Activated T-helper 2 cell treated with anti-CD3 and anti-CD28 coated beads, Interferon-gamma antibody, Interleukin-2, Interleukin-4, amounts not matched to agents 10 μg/mL and 5 μg/mL and 100 μg/mL, durations not matched to agents 14 hours and 24 hours and 36 hours (primary cell): ENCODE measurements at places on chromosomes 1 and 21. TPM values are rescaled to one million over a fixed set of nuclear protein-coding genes. Genes with fewer than 3 reads are reported as not detected.

DNA sequence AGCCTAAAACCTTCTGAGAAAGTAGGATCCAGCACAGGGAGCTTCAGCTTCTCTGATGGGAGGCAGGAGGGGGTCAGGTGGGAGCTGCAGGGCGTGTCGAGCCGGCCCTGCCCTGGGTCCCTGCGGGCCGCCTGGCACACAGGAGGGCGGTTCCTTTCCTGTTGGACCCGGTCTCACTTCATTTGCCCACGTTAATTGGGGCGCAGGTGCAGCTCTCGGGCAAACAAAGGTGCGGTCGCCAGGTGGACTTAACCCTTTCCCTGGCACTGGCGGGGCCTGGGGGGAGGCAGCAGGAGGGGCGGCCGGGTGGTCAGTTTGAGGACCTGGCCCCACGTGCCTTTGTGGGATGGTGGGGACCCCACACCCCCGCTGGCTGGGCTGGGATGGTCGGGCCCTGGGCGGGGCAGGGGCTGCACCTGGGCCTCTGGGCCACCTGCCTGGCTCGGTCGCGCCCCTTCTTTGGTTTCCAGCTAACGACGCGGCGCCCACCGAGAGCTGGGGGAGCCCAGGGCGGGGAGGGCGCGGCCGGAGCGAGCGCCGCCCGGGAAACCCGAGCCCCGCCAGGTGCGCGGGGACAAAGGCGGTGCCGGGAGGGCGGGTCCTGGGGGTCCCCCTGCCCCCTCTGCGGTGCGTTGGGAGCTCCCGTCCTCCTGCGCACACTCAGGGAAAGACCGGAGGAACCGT, 20.8 kb upstream of the C1orf159 start:
- H3K4me1 ChIP-seq, result peaks cover 4% of the 10 kb centered on the region
- no peak for DNase-seq
- no peaks in the 10 kb centered on the region for H3K36me3 ChIP-seq
- no peak overlapping the region for H3K4me3 ChIP-seq
- no peaks in the 10 kb centered on the region for H3K27me3 ChIP-seq

- H3K36me3 ChIP-seq, result no peaks in the 10 kb centered on the region
- H3K4me1 ChIP-seq, result peaks cover 12% of the 10 kb centered on the region
- no peak for DNase-seq
- H3K27ac ChIP-seq, result no peak overlapping the region
- H3K4me3 ChIP-seq, result no peak overlapping the region
Measured at GRCh38 chr1:226622012-226622411, 73.4 kb downstream of the STUM start.

DNA sequence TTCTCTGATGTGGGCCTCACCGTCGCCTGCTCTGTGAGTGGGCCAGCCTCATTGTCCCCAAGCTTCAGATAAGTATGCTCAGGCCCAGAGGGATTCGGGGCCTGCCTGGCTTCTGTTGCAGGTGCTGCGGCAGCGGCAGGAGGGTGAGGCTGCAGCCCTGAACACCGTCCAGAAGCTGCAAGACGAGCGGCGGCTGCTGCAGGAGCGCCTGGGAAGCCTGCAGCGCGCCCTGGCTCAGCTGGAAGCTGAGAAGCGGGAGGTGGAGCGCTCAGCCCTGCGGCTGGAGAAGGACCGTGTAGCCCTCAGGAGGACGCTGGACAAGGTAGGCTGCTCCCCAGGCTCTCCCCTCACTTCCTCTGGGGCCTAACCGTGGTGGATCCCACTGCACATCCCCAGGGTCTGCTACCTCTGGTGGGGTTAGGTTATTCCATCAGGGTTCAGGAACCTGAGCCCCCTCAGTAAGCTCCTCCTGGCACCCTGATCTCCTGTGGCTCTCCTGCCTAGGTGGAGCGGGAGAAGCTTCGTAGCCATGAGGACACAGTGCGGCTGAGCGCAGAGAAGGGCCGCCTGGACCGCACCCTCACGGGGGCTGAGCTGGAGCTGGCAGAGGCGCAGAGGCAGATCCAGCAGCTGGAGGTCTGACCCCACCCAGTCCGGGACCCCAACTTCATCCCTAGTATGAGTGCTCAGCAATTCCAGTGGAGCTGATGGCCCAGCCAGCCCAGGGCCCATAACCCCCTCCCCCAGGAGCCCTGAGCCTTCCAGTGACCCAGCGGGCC, 10.1 kb downstream of the MFAP2 start:
- no peaks in the 10 kb centered on the region for H3K4me1 ChIP-seq
- no peaks in the 10 kb centered on the region for H3K36me3 ChIP-seq
- no peak overlapping the region for H3K4me3 ChIP-seq
- DNase-seq, result no peak
- H3K27ac ChIP-seq, result no peak overlapping the region
- H3K27me3 ChIP-seq, result no peaks in the 10 kb centered on the region

DNA sequence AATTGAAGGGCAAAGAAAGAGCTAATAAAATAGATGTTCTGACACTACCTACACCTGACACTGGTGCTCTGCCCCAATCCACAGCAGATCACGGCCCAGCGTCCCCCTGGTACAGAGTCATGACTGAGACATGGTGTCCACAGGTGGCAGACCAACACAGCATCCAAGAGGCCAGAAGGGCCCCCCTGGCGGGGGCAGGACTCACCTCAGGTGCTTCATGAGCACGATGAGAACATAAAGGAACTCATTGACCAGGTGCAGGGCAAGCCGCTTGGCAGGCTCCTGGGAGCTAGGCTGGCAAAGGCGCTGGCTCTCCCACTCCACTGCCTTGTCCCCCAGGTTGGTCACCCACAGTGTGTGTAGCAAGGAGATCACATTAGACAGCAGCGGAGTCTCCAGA, 20.4 kb downstream of the MRAP start:
- H3K27ac ChIP-seq, result no peak overlapping the region
- no peak for DNase-seq
- H3K36me3 ChIP-seq, result peaks cover 67% of the 10 kb centered on the region
- H3K4me3 ChIP-seq, result no peak overlapping the region

- peaks cover 2% of the 10 kb centered on the region for H3K27me3 ChIP-seq
- no peak for DNase-seq
- H3K4me3 ChIP-seq, result peak overlapping the region; percentile 91
- H3K4me1 ChIP-seq, result peaks cover 14% of the 10 kb centered on the region
- peak overlapping the region; percentile 86 for H3K27ac ChIP-seq
Measured at GRCh38 chr21:42219606-42220137, 732 bp downstream of the ABCG1 start.

DNA sequence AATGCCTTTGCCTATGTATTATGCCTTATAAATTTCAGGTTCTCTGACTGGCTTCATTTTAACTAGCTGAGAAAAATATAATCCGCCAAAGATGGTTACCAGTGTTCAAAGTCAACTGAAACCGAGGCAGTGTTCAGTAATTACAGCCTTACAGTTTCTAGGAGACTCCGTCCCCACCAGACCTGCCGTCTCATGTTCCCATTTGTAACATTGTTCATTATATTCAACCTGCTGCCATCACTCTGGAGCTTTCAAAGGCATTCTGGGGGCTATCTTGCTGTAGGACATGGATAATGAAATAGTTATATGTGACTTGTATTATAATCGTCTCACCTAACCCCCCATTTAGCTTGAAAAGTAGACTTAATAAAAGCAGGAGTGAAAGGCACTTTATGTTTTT, 302.5 kb downstream of the RWDD3 start:
- H3K4me3 ChIP-seq, result no peak overlapping the region
- DNase-seq, result no peak
- no peaks in the 10 kb centered on the region for H3K27me3 ChIP-seq
- no peak overlapping the region for H3K27ac ChIP-seq
- H3K4me1 ChIP-seq, result no peaks in the 10 kb centered on the region

GRCh38 chr1:161986328-161986727, 37.3 kb downstream of the OLFML2B start:
- no peak overlapping the region for H3K4me3 ChIP-seq
- no peaks in the 10 kb centered on the region for H3K36me3 ChIP-seq
- no peaks in the 10 kb centered on the region for H3K4me1 ChIP-seq
- no peak overlapping the region for H3K27ac ChIP-seq

DNA sequence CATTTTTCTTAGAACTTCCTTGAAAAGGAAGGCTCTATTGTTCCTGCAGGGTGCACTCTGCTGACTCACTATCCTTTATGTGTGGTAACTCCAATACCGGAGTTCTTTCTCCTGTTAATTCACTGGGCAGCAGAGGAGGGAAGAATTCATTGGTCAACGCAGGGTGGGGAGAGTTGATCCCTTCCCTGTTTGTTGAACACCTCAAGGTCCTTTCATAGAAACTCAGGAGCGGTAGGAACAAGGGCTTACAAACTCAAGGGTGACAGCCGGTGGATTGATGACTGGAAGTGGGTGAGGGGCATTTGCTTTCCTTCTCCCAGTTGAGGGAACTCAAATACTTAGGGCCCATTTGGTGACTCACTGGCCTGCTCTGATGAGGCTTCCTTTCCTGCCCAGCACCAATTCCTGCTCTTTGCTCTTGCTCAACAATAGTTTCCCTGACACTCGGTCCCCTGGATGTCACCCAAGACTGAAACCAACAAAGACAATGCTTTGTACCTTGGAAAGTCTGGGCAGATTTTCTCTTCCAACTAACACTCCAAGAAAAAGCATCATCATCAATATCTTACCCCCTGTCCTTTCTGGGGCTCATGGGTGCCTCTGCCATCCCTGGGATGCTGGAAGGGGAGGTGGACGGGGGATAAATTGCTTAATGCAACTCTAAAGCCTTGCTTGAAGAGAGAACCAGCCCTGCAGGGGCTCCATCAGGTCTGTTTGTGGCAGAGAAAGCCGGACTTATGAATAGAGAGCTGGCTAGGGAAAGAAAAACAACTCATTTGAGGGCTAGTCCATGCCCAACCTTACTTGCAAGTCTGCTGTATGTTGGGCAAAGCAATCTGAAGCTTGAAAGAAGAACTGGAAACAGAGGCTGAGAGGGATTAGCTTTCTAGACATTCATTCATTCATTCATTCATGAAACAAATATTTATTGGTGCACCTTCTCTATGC, 9.3 kb downstream of the SLC26A9 start:
- H3K27me3 ChIP-seq, result peaks cover 23% of the 10 kb centered on the region
- H3K4me1 ChIP-seq, result no peaks in the 10 kb centered on the region
- no peak overlapping the region for H3K27ac ChIP-seq
- H3K4me3 ChIP-seq, result no peak overlapping the region
- DNase-seq, result no peak

DNA sequence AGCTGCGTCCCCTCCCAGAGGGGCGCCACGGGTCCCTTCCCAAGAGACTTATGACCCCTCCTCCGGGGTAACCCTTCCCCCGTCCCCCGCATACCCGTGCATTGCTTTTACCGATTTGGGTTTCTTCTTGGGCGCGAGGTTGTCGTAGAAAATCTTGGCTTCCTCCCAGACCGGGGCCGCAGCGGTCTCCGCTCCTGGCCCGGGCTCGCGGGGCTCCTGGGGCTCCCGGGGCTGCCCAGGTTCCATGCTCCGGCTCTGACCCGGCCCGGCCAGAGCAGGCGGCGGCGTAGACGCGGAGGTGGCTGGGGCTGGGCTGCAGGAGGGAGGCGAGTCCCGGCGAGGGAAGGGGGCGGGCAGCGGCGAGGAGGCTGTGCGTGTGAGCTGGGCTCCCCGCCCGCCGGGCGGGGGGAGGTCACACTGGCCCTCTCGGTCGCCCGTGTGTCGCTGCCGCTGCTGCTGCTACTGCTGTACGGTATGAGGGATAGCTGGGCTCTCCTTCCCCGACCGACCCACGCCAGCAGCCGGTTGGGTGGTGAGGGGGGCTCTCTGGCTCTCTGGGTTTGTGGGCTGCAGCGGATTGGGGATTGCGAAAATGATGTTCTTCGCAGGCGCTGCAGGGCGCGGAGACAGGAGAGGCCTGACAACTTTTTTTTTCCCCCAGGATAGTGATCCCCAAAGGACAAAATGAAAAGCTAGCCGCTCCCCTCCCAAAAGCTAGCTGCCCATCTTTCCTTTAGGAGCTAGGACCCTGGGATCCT, at the start of gene NT5C1A:
Gene NT5C1A (minus strand): TSS at position 315 of the 758 bp plus-strand sequence. CDS start 69 bp downstream, at position 246.
- peak within 1 kb of the TSS; percentile 60 for H3K4me3 ChIP-seq
- peaks cover 28% of the 10 kb centered on the region for H3K27me3 ChIP-seq
- no peaks in the 10 kb centered on the region for H3K36me3 ChIP-seq
- DNase-seq, result peak; percentile 26
- H3K27ac ChIP-seq, result no peak within 1 kb of the TSS

GRCh38 chr1:169680377-169681019, 30.9 kb downstream of the SELL start:
- H3K4me1 ChIP-seq, result peaks cover 58% of the 10 kb centered on the region
- no peak overlapping the region for H3K4me3 ChIP-seq
- H3K27ac ChIP-seq, result peak overlapping the region; percentile 73
- no peaks in the 10 kb centered on the region for H3K36me3 ChIP-seq

DNA sequence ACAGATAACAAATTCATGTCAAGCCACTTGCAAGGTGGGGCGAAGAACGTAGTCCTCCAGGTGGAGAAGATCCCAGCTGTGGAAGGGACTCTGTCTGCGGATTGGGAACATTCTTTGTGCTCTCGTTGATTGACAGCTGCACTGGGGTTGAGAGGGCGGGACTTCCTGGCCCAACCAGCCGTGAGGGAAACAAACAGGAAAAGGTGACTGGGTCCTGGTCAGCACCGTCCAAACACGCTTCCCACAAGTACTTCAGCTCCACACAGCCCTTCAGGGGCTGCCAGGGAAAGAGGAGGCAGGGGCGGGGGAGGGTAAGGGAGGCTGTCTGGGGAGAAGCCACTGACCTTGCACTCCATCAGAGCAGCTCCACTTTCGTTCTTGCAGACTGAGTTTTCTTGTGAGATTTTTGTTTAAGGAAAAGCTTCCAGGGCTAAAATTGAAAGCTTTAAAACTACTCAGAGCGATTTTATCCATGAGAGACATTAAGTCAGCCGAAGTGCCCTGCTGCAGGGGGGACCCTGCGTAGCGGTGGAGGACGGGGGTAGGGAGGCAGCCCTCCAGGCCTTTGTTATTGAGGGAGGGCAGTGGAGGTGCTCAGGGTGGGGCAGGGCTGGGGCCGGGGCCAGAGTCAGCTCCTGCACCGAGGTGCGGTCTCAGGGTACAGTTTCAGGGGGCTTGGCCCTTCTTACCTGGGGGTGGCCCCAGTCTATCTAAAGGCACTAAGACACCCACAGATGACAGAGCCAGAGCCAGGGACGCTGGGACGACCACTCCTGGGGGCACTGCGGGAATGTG, 21.6 kb upstream of the STUM start:
- DNase-seq, result no peak
- H3K27me3 ChIP-seq, result peaks cover 8% of the 10 kb centered on the region
- no peak overlapping the region for H3K27ac ChIP-seq
- H3K4me3 ChIP-seq, result no peak overlapping the region

- H3K36me3 ChIP-seq, result no peaks in the 10 kb centered on the region
- no peak overlapping the region for H3K4me3 ChIP-seq
- DNase-seq, result no peak
- H3K4me1 ChIP-seq, result no peaks in the 10 kb centered on the region
- no peaks in the 10 kb centered on the region for H3K27me3 ChIP-seq
Measured at GRCh38 chr1:102083192-102083591, 86.5 kb upstream of the OLFM3 start.

Gene TTLL7
- total RNA-seq, result 0.84 and 1.4 TPM in 2 replicates

Gene ACKR1
- not detected in 2 replicates for total RNA-seq

Gene KCNH1
- total RNA-seq, result not detected in 2 replicates

Gene CRP
- not detected in 2 replicates for total RNA-seq

Gene ADGRL4
- not detected in 2 replicates for total RNA-seq

Gene CLDN19
- not detected in 2 replicates for total RNA-seq

Gene RSRP1
- total RNA-seq, result 140 and 144 TPM in 2 replicates

Gene PODN
- not detected in 2 replicates for total RNA-seq
